ENCODE measurements at places on chromosomes 1 and 21. TPM values are rescaled to one million over a fixed set of nuclear protein-coding genes. Genes with fewer than 3 reads are reported as not detected.

Gene S100A8
- polyA plus RNA-seq: not detected

Gene USH2A
- 0.01 TPM for polyA plus RNA-seq

Gene PLA2G2C
- polyA plus RNA-seq: not detected

Gene RIMS3
- 0.33 TPM for polyA plus RNA-seq

All from AG04450 (cell line).